ENCODE measurements at places on chromosomes 12 and 14.
A peak's percentile ranks its signal among the peaks of the same experiment; 100 is the strongest.

- DNase-seq: no peak
Measured at GRCh38 chr12:50665609-50666008, 98.3 kb upstream of the ATF1 start.

DNA sequence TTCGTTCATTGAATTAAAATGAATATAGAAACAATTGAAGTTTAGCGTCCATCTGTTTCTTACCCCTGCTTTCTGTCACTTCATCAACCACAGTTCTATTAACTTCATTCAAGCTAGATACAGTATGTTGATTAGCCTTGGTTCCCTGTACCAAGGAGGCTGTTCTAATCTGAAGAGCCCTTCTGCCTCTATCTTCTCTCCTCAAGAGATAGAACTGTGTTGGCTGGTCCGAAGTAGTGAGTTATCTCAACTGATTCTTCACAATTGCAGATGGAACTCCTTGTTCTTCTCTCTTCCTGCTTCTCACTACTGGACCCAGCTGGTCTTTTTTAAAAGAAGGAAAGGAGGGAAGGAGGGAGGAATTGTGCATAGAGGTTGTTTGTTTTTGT, 82.1 kb upstream of the TRAF3 start:
- no peak for DNase-seq

DNA sequence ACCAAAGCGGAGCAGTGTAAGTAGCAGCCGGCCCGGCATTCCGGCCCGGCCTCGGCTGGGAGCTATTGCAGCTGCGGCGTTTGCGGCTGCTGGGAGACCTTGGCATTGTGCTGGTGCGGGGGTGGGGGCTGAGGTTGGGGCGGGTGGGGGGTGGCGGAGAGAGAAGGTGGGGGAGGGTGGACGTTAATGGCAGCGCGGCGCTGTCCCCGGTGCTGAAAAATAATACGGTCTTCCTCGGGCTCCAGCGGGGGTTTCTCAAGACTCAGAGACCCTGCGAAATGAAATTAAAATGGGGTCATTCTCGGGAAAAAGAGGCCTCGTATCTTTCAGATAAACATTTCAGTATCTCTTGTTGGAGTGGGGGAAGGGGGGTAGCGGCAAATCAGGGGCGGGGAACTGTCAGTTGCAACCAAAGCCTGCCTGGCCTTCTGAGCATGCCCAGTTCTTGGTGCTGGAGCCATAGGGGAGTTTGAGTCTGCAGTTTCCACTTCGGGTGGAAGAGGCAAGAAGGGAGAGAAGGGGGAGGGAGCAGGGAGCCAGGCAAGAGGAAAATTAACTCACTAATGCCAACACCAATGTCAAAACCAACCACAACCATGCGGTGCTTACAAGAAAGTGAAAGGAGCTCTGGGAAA, 414 bp downstream of the UNC79 start:
- no peak for DNase-seq

GRCh38 chr14:69580009-69580577, 5.4 kb upstream of the CCDC177 start:
- DNase-seq: no peak

GRCh38 chr14:90454041-90455000, 57.5 kb downstream of the CALM1 start:
- peak; percentile 0 for DNase-seq
